ENCODE measurements at places on chromosomes 5 and 9. TPM values are rescaled to one million over a fixed set of nuclear protein-coding genes. Genes with fewer than 3 reads are reported as not detected.

ZCCHC7 gene
- 20.3 TPM for total RNA-seq

PAEP gene
- not detected for total RNA-seq

CMYA5 gene
- 0.35 TPM for total RNA-seq

SLC46A2 gene
- total RNA-seq, result not detected

ENC1 gene
- 36.5 TPM for total RNA-seq

ALDOB gene
- not detected for total RNA-seq

SHROOM1 gene
- total RNA-seq, result 9.6 TPM

PTGDS gene
- total RNA-seq, result not detected

PPP3R2 gene
- total RNA-seq, result not detected

PCDHGC3 gene
- total RNA-seq, result 129 TPM

DUSP1 gene
- total RNA-seq, result 304 TPM

DNA sequence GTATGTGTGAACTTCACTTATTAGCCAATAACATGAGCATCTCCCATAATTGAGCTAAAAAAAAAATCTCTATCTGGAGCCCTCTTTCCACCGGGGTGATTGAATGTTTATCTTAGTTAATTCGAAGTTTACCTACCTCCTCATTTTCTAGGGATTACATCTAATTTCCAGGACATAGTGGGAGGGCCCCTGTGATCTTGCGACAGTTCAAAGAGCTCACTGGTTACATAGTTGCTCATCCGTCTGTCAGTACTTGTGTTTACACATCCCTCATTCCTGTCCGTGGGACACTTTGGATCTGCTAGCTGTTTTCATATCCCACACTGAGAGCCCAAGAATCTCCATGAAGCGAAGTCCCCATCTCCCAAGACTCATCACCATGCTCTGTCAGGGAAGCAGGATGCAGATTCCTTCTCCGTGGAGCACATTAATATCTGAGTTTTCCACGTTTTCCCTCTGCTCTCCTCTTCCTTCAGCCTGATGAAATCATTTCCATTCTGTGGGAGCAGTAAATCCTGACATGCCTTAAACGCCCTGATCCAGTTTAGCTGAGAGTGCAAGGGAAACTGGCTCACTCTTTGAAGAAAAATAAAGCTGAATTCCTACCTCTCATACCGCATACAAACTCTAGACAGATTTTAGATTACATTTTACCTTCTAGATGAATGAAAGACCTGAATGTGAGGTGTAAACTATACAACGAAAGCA, 10.2 kb upstream of the SFXN1 start:
- H3K4me1 ChIP-seq, result no peaks in the 10 kb centered on the region
- peaks cover 16% of the 10 kb centered on the region for H3K27me3 ChIP-seq
- no peak overlapping the region for H3K4me3 ChIP-seq
- DNase-seq, result no peak

GRCh38 chr9:92619601-92620300, 50.2 kb downstream of the IPPK start:
- no peak for DNase-seq
- H3K4me1 ChIP-seq, result no peaks in the 10 kb centered on the region
- H3K27me3 ChIP-seq, result no peaks in the 10 kb centered on the region
- H3K4me3 ChIP-seq, result no peak overlapping the region

DNA sequence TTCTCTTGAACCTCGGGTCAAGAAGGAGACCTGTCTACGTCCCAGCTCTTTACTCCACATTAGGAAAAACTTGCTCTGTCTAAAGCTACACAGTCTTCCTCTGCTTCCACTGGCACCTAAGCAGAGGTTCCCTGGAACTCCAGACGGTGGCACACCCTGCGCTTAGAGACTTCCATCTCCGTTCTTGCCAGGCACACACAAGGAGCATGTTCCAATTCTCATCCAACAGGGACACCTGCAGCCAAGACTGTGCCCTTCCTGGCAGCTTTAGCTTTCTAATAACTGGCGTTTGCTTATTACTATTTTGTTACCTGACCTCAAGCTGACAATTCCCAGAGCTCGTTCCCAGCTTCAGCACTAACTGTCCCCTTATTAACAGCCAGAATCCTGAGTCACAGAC, 16.0 kb downstream of the CAPSL start:
- peaks cover 65% of the 10 kb centered on the region for H3K4me1 ChIP-seq
- DNase-seq, result no peak
- H3K27me3 ChIP-seq, result peaks cover 2% of the 10 kb centered on the region
- no peak overlapping the region for H3K4me3 ChIP-seq

DNA sequence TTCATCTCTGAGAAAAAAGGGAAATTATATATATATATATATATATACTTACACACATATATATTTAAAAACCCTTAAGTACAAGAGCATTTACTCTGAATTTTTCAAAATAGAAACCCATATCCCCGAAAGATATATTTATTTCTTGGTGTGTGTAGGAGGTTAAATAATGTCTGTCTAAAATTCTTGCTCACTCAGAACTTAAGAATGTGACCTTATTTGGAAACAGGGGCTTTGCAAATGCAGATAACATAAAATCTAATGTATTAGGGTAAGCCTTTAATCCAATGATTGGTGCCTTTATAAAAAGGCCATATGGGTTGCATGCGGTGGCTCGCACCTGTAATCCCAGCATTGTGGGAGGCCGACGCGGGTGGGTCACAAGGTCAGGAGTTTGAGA, 517.3 kb upstream of the TLE4 start:
- peaks cover 1% of the 10 kb centered on the region for H3K27me3 ChIP-seq
- DNase-seq, result no peak

DNA sequence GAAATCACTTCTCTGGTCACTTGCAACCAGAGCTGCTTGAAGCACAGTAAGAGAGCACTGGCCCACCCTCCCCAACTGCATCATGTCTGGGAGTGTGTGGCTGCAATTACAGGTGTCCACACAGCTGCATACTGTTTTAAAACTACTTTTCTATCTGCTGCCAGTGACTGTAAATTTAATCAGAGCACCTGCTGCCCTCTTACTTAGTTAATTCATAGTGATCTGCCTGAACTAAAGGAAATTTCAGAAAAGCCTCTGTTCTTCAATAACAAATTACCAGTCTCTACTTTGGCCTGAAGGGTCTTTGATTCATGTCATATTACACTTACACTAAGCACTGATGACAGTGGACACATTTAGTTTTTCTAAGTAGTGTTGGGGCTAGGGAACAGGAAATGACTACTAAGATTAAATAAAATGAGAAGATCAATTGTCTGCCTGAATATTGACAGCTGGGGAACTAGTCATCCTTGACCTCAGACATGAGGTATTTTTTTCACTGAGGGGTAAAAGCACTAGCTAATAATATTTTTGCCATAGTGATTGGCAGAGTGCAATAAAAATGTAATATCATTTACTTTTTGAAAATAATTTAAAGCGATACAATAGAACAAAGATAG, 788.9 kb upstream of the GRAMD2B start:
- no peak overlapping the region for H3K4me3 ChIP-seq
- no peak for DNase-seq
- H3K27me3 ChIP-seq, result peaks cover 3% of the 10 kb centered on the region
- H3K4me1 ChIP-seq, result no peaks in the 10 kb centered on the region
- H3K27ac ChIP-seq, result no peak overlapping the region

- peaks cover 23% of the 10 kb centered on the region for H3K27me3 ChIP-seq
- no peak for DNase-seq
- peaks cover 16% of the 10 kb centered on the region for H3K4me1 ChIP-seq
- no peaks in the 10 kb centered on the region for H3K36me3 ChIP-seq
- no peak overlapping the region for H3K4me3 ChIP-seq
- no peak overlapping the region for H3K27ac ChIP-seq
Measured at GRCh38 chr9:124239249-124240073, 18.3 kb upstream of the NEK6 start.

DNA sequence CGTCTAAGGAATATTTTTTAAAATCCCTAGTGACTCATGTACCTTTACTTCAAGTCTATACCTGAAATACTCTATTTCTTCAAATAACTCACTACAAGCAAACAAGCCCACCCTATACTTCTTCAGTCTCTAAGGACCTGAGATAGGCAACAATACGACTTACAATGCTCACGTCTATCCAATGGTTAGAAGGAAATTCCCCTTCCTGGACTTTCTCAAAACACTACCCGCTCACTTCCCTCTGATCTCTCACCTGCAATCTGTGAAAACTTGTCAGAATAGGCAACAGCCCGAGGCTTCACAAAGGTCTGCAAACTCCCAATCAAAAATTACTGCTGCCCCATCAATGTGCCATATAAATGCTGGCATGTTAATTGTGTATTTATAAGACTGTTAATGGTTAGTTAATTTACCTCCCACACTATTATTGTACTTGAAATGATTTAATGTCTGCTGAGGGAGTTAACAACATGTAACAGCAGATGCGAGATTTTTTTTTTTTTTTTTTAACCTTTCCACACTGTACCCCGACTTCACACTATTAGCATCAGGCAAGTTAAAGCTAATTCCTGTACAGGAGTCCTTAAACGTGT, 27.3 kb downstream of the MAPKAP1 start:
- peaks cover 73% of the 10 kb centered on the region for H3K4me1 ChIP-seq
- H3K4me3 ChIP-seq, result no peak overlapping the region
- H3K27ac ChIP-seq, result no peak overlapping the region
- peaks cover 20% of the 10 kb centered on the region for H3K36me3 ChIP-seq
- no peaks in the 10 kb centered on the region for H3K27me3 ChIP-seq

DNA sequence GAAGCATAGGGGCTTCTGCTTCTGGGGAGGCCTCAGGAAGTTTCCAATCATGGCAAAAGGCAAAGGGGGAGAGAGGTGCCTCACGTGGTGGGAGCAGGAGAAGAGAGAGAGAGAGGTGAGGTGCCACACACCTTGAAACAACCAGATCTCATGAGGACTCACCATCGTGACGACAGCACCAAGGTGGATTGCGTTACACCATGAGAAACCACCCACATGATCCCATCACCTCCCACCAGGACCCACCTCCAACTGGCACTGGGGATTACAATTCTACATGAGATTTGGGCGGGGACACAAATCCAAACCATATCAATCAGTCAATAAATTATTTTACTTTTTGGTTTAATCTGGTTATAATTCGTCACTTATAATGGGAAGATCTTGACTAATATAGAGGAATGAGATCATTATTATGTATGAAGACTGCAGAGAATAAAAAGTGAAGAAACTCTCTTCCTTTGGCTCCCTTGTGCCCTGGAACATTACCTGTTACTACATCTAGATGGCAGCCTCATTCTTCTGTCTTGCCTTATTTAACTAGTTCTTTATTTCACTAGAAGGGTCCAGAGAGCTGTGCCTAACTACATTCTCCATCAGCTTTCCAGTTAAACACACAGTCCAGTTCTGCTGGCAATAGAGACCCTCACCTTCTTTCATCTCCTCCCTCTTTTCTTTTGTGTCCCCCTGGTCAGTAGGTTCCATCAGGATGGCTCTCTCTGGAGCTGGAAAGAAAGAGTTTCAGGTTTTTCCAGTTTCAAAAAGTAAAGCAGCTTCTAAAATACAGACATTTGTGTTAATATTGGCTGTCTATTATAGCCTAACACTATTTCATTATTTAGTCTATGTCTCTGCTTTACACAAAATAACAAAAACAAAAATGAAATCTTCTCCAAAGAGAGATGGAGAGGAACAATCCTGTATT, 21.7 kb upstream of the SPINK7 start:
- H3K4me3 ChIP-seq, result no peak overlapping the region
- DNase-seq, result no peak
- no peaks in the 10 kb centered on the region for H3K36me3 ChIP-seq
- no peak overlapping the region for H3K27ac ChIP-seq

GRCh38 chr5:36669015-36669651, 62.7 kb downstream of the SLC1A3 start:
- DNase-seq, result no peak
- H3K4me1 ChIP-seq, result peaks cover 45% of the 10 kb centered on the region
- no peak overlapping the region for H3K27ac ChIP-seq
- H3K4me3 ChIP-seq, result no peak overlapping the region
- H3K36me3 ChIP-seq, result no peaks in the 10 kb centered on the region

All from HFFc6 (cell line).